ENCODE measurements at places on chromosomes 3 and 15.

DNA sequence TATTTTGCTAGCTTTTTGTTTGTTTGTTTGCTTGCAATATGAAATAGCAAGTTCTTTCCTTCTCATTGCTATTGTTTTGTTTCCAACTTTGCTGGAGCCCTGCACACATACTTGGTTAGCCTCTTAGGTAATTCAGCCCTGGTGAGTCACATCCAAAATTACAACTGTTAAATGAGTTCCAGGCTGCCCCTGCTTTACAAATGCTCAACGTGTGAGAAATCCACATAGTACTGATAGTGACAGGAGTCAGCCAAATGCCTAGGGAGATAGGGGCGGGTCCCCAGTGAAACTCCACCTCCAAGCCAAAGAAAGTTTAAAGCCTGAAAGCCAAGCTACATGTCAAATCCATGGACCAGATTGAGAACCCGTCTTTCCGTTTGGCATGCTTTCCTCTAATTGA, 81.3 kb upstream of the RNF7 start:
- DNase-seq = no peak

DNA sequence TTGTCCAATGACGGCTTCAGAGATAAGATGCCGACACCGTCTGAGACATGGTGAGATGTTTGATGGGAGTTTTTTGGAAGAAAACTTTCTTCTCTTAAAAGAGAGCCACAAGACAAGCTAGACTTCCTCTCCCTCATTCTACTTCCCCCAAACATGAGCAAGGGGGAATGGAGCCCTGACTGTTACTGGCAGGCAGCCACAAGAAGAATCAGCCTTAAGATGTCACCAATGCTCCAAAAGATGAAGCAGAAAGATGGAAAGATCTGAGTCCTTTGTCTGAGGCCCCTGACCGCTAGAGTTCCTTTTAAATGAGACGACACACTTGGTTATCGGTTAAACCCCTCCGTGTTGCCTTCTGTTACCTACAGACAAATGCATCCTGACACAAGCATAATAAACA, 108.7 kb downstream of the ST8SIA2 start:
- no peak for DNase-seq

DNA sequence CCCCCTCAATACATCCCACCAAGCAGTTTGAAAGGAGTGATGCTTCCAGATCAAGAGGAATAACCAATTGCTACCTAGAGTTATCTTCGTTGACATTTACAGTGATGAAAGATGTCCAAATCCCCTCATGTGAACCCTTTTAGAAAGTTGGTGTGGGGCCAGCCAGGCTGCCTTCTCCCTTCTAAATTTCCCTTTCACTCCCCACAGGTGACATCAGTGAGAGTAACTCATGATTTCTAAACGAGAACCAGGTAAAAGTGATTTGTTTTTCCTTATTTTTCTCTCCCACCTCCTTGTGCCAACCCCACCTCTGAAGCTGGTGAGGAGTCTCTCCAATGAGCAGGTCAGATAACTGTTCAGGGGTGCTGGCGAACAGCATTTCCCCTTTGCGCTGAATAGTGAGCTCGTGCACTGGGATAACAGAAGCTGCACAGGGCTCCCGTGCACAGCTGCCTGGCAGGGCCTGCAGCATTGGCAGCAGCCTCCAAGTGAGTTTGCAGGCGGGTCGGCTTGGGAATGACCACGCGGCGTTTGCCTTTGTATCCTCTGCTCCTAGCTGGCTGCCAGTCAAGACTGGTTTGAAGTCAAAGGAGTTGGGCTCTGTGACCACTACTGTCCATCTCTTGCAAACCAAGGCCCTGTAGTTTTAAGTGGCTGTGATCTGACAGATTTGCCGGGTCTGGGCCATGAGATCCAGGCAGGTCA, 70.2 kb upstream of the CORO2B start:
- DNase-seq = no peak

- DNase-seq = no peak
Measured at GRCh38 chr3:112687211-112687610, 46.3 kb upstream of the CCDC80 start.

GRCh38 chr3:55725681-55726500, 238.8 kb upstream of the WNT5A start:
- no peak for DNase-seq

Measured in foreskin melanocyte (primary cell).